ENCODE measurements at places on chromosomes 13 and 19. TPM values are rescaled to one million over a fixed set of nuclear protein-coding genes. Genes with fewer than 3 reads are reported as not detected.

- H3K4me3 ChIP-seq = no peak overlapping the region
- no peaks in the 10 kb centered on the region for H3K36me3 ChIP-seq
- DNase-seq = no peak
- no peaks in the 10 kb centered on the region for H3K27me3 ChIP-seq
- no peaks in the 10 kb centered on the region for H3K4me1 ChIP-seq
Measured at GRCh38 chr13:95360052-95360451, 58.8 kb upstream of the ABCC4 start.

- no peaks in the 10 kb centered on the region for H3K4me1 ChIP-seq
- H3K27ac ChIP-seq = no peak overlapping the region
- H3K27me3 ChIP-seq = peaks cover 3% of the 10 kb centered on the region
- H3K4me3 ChIP-seq = no peak overlapping the region
- no peaks in the 10 kb centered on the region for H3K36me3 ChIP-seq
Measured at GRCh38 chr13:29946093-29946492, 95.7 kb upstream of the UBL3 start.

- no peaks in the 10 kb centered on the region for H3K27me3 ChIP-seq
- H3K36me3 ChIP-seq = no peaks in the 10 kb centered on the region
- no peak overlapping the region for H3K27ac ChIP-seq
- no peak overlapping the region for H3K4me3 ChIP-seq
- no peak for DNase-seq
Measured at GRCh38 chr13:85618521-85618920, 180.7 kb downstream of the SLITRK6 start.

- DNase-seq = no peak
- no peak overlapping the region for H3K27ac ChIP-seq
- H3K27me3 ChIP-seq = no peaks in the 10 kb centered on the region
- H3K4me3 ChIP-seq = no peak overlapping the region
Measured at GRCh38 chr13:76826527-76826926, 59.7 kb downstream of the KCTD12 start.

GRCh38 chr13:21987793-21988192, 316.9 kb downstream of the FGF9 start:
- no peak overlapping the region for H3K27ac ChIP-seq
- H3K27me3 ChIP-seq = no peaks in the 10 kb centered on the region
- no peak overlapping the region for H3K4me3 ChIP-seq
- DNase-seq = no peak
- H3K36me3 ChIP-seq = no peaks in the 10 kb centered on the region

GRCh38 chr19:48094129-48094854, 16.3 kb downstream of the PLA2G4C start:
- H3K27ac ChIP-seq = no peak overlapping the region
- peaks cover 6% of the 10 kb centered on the region for H3K27me3 ChIP-seq
- no peak overlapping the region for H3K4me3 ChIP-seq
- no peak for DNase-seq
- no peaks in the 10 kb centered on the region for H3K4me1 ChIP-seq

DNA sequence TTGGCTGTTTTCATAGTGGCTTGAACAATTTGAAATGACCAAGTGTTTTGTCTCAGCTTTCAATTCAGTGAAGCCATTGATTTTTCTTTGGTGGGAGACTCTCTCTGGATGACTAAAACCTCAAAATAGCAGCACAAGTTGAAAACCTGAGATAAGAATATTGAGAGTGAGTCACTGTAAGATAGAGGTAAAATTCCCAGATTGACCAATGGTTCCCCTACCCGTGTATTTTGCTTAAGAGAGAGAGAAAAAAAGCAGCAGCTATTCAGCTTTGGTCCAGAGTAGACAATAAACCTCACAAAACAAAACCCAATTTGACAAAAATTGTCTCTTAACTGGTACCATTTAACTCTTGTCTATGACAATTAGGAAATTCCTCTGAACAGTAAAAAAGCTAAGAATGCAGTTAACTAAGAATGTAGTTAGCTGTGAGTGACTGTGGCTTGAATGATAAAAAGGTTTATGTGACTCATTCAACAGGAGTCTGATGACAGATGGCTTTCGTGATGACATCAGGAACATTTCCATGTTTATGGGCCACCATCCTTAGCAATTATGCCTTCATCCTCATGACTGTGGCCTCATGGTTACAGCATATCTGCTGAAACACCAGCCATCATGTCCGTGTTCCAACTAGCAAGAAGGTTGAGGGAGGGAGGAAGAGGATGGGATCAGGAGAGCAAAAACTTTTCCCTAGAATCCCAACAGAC, 356.9 kb downstream of the NDFIP2 start:
- no peaks in the 10 kb centered on the region for H3K36me3 ChIP-seq
- no peak for DNase-seq
- no peaks in the 10 kb centered on the region for H3K27me3 ChIP-seq
- H3K27ac ChIP-seq = no peak overlapping the region
- no peak overlapping the region for H3K4me3 ChIP-seq

GRCh38 chr13:109586509-109587346, 199.7 kb downstream of the IRS2 start:
- H3K4me3 ChIP-seq = no peak overlapping the region
- H3K36me3 ChIP-seq = no peaks in the 10 kb centered on the region
- DNase-seq = no peak
- H3K27me3 ChIP-seq = no peaks in the 10 kb centered on the region
- H3K27ac ChIP-seq = no peak overlapping the region

DNA sequence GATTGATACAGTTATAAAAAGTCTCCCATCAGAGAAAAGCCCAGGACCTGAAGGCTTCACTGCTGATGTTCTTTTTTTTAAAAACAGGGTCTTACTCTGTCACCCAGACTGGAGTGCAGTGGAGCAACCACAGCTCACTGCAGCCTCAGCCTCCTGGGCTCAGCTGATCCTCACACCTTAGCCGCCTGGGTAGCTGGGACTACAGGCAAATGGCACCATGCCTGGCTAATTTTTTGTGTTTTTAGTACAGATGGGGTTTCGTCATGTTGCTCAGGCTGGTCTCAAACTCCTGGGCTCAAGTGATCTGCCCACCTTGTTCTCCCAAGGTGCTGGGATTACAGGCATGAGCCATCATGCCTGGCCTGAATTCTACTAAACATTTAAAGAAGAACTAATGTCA, 33.1 kb downstream of the TEX29 start:
- no peaks in the 10 kb centered on the region for H3K36me3 ChIP-seq
- H3K27me3 ChIP-seq = no peaks in the 10 kb centered on the region
- H3K4me3 ChIP-seq = no peak overlapping the region
- no peak overlapping the region for H3K27ac ChIP-seq

DNA sequence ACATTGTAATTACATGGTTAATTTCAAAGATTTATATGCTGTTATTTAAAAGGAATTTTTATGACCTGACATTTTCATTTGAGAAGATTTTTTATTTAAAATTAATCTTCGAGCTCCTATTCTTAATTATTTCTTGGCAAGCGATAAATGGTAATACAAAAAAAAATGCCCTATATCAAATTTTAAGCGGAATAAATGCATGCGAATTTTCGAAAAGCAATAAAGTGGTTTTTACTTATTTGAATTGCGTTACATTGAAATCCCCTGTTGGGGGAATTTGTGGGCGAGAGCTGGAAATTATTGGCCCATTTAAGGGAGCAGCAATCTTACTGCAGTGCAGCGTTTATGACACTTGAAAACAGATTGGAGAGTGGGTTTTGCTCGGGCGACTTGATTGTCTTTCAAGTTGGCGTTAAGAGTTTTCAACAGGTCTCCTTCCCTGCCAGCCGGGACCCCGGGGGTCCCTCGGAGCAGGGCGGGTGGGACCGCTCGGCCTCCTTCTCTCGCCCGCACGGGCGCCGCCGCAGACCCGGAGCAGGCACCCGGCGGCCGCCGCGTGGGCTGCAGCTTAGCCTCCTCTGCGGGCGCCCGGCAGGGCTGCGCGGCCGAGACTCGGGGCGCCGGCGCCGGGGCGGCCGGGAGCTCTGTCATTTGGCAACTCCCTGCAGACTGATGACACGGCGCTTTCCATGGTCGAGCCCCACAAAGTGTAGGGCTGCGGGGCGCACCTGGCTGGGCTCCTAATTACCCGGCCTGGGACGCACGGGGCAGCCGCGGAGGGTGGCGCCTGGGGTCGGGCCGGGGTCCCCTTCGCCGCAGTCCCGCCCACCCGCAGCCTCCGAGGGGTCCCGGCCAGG, 255.1 kb upstream of the SOX21 start:
- peak overlapping the region; percentile 44 for H3K4me3 ChIP-seq

The KIR3DL1 gene
- not detected for total RNA-seq

The ACP7 gene
- not detected for total RNA-seq

The NR2F6 gene
- total RNA-seq = 42.4 TPM

The ZNF382 gene
- total RNA-seq = 16.0 TPM

The ZNF320 gene
- total RNA-seq = 14.6 TPM

The IGSF23 gene
- total RNA-seq = 0.33 TPM

The PSG1 gene
- 0.51 TPM for total RNA-seq

The IFNL3 gene
- not detected for total RNA-seq

The RPL36 gene
- total RNA-seq = 864 TPM

The SHANK1 gene
- 1.8 TPM for total RNA-seq

All from fibroblast of lung (primary cell).